ENCODE measurements at places on chromosomes 3 and 15.
A peak's percentile ranks its signal among the peaks of the same experiment; 100 is the strongest.

DNA sequence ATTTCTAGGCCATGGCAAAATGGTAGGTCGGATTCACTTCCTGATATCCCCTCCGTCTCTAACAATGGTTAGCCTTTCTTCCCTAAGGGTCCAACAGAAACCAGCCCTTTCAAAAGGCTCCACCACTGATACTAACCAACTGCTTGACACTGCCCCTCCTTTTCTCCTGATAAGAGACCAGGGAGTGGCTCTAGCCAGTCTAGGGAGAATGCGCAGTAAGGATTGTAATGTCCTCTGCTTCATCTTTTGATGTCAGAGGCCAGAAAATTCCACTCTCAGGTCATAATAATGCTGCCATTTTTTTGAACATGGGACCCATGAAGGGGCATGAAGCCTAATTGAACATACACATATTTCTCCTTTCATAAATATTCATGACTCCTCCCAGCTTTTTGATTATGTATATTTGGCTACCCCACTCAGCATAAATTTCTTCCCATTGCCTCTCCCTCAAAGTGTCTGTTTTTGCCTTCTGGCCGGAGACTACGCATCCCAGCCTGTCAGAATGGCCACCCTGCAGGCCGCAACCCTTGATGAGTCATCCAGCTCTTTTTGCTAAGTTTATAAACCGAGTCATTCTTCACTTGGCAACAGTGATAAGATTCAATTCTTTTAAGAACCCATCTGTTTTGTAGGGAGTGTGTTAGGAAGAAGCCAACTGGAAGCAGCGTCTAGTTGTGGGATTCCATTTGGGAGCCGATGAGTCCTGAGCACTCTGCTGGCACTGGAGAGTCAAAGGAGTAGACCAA lies 189.0 kb upstream of the MCTP2 start:
- DNase-seq, result no peak

GRCh38 chr15:32781781-32782180 lies 64.0 kb downstream of the GREM1 start:
- no peak for DNase-seq

- no peak for DNase-seq
Measured at GRCh38 chr3:185927501-185928200, 10.2 kb downstream of the TRA2B start.

- DNase-seq, result no peak
Measured at GRCh38 chr3:181555681-181556080, 156.0 kb upstream of the SOX2 start.

GRCh38 chr15:92151168-92151567 lies 242.5 kb upstream of the ST8SIA2 start:
- no peak for DNase-seq

DNA sequence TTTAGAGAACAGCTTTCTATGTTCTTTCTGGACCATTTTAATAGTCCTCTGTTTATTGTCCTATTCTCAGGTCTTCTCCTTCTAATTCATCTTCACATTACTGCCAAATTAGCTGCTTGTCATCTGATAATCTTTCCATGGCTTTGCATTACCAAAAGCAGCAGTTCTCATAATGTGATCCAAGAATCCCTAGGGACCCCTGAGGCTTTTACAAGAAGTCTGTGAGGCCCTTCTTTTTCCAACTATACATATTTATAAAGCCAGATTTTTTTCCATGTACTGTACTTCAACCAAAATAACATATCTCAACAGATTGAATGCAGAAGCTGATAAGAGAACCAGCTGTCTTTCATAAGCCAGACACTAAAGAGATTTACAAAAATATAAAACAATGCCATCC lies 162.5 kb upstream of the BFSP2 start:
- DNase-seq, result no peak

- DNase-seq, result no peak
Measured at GRCh38 chr15:60682615-60683014, 203.7 kb upstream of the ICE2 start.

DNA sequence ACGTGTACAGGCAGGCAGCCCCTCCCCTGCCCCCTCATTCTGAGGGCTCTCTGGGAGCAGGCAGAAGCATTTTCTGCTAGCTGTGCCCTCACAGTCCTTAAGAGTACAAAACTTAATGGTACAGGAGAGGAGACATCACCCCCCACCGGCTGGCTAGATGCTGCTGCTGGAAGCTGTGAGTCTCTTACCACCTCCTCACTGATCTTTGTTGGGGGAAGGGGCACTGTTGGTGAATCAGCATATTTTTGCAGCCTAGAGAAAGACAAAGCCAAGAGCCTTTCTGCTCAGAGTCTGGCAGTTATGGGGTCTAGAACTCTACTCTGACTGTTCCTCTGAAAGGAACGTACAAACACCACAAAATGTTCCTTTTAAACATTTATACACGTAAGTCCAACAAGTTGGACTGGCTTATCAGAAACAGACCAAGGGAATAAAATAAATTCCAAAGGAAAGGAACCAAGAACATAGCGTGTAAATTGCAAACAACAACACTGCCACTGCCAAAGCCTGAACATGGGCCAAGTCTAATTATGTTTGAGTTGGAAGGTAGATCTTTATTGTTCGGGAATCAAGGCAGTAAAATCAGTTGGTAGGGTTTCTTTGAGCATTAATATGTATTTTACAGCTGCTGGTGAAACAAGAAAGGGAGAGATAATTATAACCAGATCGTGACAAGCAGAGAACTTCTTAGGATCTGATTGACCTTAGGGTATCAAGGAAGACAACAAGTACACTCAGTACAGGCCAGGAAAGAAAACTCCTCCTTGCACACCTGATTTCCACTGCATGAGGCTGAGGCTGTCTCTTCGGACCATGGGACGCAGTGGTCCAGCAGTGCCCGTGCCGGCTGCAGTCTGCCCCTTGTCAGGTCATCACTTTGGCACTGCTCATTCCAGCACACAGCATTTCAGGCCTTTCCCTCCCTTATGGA lies 27.4 kb downstream of the CLK3 start:
- DNase-seq, result no peak

DNA sequence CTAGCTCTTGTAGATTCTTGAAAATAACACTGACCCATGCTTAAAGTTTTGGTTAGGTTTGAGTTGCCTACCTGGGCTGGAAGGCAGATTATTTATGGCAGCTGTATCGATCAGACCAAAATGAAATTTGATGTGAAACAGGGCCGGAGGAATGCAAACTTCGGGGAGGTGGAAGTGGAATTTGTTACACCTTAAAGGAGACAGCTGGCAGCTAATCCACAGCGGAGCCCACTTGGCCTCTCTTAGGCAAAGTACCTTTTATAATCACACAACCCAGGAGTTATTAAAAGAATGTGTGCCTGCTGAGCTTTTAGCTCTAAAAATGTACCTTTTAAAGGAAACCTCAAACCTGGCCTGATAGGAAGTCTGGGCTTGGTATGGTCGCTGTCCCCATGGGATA lies 250.9 kb upstream of the TPM1 start:
- DNase-seq, result no peak

DNA sequence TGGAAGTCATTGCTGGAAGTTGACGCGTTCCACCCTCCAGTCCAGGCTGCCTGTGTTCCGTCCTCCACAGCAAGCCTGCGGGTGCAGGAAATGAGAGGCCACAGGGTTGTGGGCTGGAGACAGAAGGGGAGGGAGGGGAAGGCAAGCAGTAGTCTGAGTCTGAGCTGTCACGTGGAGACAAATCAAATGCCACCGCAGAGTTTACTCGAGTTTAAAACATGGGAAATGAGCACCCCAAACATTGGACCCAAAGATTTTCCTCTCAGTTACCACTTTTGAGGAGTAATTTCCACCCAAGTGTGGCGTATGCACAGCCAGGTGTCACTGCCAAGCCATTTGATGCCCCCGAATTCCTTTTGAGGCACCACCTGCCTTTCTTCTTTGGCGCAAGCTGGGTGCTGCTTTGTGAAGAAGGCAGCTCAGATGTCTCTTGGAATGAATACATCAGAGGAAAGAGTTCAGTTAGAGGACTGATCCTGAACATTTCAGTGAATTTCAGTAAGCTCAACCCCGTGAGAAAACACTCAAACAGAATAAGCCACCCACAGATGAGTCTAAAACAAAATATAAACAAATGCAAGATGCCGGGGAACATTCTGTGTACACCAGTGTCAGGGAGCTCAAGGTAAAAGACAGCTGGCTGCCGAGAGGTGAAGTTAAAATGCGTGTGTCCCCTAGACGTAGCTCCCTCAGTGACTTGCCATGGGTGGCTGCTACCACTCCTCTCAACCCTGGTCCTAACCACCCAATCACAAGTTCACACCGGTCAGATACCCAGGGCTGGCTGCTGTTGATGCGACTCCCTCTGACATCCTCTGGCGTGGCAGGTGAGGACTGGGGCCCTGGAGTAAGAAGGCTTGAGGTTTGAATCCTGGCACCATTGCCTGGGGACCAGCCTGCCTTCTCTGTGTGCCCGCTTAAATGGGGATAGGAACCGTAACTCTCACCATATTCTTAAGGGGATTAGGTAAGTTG lies 203.8 kb downstream of the UACA start:
- peak; percentile 42 for DNase-seq

GRCh38 chr3:17592956-17593355 lies 149.5 kb downstream of the TBC1D5 start:
- no peak for DNase-seq

DNA sequence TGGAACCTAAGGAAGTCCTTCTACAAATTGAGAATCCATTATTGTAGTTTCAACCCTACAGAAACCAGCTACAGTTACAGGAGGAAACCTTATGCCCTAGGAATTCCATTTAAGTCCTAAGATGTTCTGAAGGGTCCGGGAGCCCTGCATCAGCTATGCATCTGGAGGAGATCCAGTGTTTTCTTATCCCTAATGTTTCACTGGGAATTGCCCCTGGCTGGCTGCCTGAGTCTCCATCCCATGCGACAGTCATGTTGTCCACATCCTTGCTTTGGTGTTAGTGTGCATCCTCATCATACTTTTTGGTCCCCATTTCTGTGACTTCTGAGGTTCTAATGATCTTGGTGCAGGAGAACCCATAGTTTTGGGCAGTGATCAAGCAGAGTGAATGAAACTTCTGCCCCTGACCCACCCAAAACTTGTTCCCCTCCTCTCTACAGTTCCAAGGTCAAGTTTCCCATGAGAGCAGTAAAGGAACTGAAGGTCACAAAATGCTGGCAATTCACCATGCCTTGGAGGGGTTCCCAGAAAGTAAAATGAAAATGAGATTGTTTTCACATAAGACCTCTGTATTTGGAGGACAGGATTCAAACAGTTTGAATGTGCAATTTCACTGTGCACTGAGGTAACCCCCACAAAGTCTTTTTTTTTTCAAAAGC lies 121.9 kb upstream of the PHLDB2 start:
- DNase-seq, result no peak

DNA sequence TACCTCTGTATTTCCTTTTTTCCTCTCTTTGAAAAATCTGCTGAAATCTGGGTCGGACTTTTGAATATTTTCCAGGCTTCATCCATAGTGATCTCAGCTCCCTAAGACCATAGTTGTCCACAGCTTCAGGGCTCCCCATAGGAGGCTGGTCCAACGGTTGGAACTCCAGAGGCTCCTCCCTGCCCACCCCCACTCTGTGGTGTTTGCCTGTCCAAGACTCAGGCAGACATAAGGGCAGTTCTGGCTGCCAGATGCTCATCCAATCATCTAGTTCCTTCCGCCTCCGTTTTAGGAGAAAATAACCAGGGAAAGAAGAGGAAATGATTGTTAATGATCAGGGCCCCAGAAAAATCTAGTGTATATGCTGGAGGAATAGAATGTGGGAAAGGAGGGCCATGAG lies 27.9 kb upstream of the PRTG start:
- DNase-seq, result no peak

GRCh38 chr3:57006949-57007419 lies 53.5 kb upstream of the SPATA12 start:
- DNase-seq, result no peak

- no peak for DNase-seq
Measured at GRCh38 chr15:35669021-35669420, 123.1 kb upstream of the DPH6 start.

- DNase-seq, result no peak
Measured at GRCh38 chr3:171718493-171719185, 91.6 kb downstream of the PLD1 start.

GRCh38 chr15:76460871-76461270 lies 124.3 kb downstream of the ISL2 start:
- no peak for DNase-seq

GRCh38 chr3:37974121-37975083 lies 16.2 kb upstream of the VILL start:
- peak; percentile 59 for DNase-seq

DNA sequence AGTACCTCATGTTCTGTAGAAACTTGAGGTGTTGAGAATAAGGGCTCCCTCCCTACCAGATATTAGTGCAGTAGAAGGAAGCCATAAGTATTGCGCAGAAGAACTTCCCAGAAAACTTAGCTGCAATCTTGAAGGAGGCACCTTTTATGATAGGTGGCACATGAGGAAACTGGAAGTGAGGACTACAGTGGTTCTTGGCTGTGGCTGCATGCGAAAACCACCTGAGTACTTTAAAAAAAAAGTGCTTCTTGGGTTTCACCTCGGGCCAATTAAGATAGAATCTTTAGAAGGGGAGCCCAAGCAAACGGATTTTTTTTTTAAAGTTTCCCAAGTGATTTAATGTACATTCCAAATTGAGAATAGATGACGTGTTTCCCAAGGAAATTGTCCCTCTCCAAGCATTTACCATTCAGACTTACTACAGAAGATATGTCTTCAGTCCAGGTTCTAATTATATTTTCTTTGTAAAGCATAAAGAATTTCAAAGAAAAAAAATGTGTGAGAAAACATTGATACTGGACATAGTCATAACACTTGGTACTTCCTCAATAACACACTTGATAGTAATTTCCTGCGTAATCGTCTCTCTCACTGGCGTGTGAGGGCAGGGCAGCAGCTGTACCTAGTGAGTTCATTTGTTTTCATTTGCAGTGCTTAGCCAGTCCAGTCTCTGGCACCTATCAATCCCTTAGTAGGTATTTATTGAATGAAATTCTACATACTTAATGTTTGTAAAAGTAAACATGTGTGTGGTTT lies 12.3 kb upstream of the NR1I2 start:
- DNase-seq, result no peak

- DNase-seq, result no peak
Measured at GRCh38 chr15:83012076-83012426, 612 bp upstream of the C15orf40 start.

DNA sequence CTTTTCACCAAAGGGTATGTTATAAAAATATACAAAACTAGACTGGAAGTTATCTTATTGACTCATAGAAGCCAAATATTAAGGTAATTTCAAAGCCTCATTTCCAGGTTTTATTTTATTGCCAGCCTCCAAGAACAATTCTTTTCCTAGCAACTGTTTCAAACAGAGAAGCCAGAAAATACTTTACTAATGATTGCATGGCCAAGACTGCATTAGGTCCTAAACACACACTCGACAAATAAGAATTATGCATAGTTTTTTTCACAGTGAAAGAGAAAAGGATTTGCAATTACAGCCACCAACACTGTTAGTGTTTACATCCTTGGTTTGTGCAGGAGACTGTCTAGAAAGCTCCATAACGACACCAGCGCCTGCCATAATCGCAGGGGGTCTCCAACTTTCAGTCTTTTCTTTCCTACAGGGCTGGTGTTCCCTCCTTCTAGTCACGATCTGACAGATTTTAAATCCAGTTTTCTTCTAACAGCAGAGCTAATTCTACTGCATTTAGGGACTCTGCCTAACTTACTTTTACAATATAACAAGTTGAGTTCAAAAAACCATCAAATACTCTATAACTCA lies 58.1 kb downstream of the CLASP2 start:
- DNase-seq, result no peak

All from activated T-cell treated with anti-CD3 and anti-CD28 coated beads for 1 hour (primary cell).